Esophagus squamous epithelium (tissue), 5 donors: ENCODE measurements at places on chromosomes 2 and 18.
A peak's percentile ranks its signal among the peaks of the same experiment; 100 is the strongest.

DNA sequence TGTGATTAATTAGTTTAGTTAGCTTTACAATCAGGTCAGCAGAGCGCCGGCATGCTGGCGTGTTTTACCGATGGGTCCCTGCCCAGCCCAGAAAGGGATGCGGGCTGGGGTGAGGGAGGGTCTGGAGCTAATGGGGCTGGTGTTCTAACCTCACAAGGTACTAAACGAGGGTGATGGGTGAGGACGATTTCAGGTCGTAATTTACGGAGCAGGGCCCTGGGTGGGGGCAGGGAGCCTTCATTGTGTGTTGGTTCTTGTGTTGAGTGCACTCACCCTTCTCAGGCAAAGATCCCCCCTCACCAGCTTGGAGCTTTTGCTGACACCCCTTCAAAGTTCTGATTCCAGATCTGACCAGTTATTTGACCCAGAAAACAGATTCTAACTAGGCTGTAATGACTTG lies 39.5 kb downstream of the PTGR3 start:
- DNase-seq: no peak

GRCh38 chr18:59822612-59823550 lies 76.9 kb upstream of the PMAIP1 start:
- no peak for DNase-seq

DNA sequence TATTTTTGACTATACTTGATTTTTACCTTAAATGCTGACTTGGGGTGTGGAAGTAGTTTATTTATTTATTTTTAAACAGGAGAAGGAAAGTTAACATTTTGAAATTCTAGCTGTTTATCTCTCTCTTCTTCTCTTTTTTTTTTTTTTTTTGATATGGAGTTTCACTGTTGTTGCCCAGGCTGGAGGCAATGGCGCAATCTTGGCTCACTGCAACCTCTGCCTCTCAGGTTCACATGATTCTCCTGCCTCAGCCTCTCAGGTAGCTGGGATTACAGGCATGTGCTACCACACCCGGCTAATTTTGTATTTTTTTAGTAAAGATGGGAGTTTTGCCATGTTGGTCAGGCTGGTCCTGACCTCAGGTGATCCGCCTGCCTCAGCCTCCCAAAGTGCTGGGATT lies 11.1 kb downstream of the WDR43 start:
- DNase-seq: no peak

GRCh38 chr2:12057436-12058166 lies 311.2 kb downstream of the LPIN1 start:
- peak; percentile 20 for DNase-seq

- no peak for DNase-seq
These were observed 23.3 kb downstream of the SIX3 start for GRCh38 chr2:44964752-44965236.

DNA sequence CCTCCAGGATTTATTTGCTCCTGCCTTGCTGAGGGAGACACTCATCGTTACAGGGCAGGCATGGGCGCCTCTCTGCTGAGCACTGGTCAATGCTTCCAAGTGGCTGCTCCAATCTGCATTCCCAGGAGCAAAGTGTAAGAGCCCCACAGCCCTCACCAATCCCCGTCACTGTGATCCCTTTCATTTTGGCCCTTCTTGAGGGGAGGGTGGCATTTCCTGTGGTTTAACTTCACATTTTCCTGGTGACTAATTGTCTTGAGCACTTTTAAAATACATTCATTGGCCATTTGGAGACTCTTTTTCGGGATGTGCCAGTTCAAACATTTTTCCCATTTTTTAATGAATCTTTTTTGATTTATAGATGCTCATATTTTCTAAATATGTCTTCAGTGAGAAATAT lies 33.0 kb downstream of the TPO start:
- DNase-seq: no peak

DNA sequence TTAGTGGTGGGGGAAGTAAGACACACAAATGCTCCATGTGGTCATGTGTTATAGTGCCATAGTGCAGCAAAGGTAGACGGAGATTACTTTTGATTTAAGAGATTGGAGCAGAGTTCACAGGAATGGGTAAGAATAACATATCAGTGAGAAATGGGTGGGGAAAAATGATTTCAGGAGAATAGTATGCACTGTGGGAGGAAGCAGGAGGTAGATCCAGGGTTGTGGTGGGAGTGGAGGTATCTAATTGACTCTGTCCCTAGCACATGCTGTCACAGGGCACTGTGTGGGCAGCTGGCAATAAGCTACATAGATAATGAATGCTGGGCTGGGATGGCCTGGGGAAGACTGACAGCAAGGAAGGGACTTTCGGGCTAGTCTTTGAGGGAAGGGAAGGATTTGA lies 65.3 kb downstream of the STAT1 start:
- DNase-seq: no peak

DNA sequence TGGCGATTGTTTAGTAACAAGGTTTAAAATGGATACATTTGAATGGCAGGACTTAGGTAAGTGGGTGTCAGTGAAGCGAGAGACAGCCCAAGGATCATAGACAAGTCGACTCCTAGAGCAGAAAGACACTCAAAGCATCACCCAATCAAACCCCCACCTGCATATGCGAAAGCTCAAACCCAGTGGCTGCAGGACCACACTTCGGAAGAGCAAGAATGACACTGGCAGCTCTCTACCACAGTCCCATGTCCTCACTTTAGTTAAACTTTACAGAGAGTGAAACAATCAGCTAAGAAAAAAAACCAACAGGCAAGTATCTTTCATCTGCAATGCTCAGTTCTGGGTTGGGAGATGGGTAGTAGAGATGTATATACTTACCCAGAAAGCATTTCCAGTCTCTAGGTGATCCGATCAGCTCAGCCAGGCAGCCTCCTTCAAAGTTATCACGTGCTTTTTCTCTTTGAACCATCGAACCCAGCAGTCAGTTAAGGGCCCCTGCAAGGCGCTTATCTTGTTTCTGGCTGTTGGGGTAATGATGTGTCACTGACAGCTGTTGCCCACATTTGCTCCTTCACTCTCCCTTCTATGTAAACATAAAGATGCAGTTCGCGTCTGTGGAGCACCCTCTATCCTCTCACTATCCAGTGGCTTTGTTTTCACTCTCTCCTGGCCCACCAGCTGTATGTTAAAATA lies 357.5 kb upstream of the ID2 start:
- no peak for DNase-seq

DNA sequence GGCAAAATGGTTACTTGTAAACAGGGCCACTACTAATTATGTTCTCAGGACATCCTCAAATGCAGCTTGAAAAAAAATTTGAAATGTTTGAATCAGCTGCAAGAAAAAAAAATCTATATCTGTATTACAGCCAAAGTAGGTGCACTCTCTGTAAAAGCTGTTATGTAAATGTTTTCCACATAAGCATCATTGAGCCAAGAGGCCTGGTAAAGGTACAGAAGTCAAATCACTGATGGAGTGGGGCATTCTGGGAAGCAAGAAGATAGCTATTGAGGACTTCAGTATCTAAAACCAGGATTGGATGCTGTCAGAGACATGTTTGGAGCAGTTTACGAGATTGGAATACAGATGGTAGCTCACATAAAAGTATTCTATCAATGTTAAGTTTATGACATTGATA lies 80.3 kb downstream of the MAPRE2 start:
- DNase-seq: no peak

DNA sequence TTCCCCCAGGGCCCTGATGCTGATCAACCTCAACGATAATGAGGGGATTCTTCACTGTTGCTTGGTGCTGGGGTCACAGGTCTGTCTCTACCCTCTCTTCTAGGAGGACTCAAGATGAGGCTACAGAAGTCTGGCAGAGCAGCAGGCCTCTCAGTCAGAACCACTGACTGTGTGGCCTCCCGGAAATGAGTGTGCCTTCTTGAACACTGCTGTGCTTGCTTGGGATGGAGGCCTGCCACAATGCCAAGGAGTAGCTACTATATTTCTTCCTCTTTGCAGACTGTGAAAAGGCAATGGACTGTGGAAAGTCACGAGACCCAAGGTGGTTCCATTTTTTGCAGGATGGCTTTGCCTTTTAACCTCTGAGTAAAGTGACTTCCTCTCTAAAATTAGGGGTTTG lies 5.8 kb upstream of the HOXD1 start:
- DNase-seq: no peak

- no peak for DNase-seq
These were observed 28.2 kb upstream of the STAT4 start for GRCh38 chr2:191178806-191179514.

GRCh38 chr2:223993634-223994232 lies 36.5 kb downstream of the MRPL44 start:
- DNase-seq: no peak

DNA sequence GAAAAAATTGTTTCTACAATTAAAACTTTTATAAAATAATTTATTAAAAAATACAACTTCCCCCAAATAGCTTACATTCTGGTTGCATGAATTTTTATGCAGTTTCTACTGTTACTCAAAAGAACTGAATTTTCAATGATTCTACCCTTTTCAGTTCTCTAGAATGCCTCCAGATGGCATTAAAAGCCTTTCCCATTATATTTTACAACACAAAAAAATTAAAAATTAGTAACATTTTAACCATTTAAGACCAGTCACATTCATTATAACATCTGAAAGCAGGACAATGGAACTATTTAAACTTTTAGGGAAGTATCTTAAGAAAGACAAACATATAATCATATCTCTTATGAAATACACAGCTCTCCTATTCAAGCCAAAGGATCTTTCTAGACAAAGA lies 236.0 kb upstream of the REV1 start:
- no peak for DNase-seq

- DNase-seq: no peak
These were observed 593.9 kb upstream of the ZNF804A start for GRCh38 chr2:184004289-184004947.

- DNase-seq: no peak
These were observed 149.7 kb downstream of the MREG start for GRCh38 chr2:215863687-215864086.

DNA sequence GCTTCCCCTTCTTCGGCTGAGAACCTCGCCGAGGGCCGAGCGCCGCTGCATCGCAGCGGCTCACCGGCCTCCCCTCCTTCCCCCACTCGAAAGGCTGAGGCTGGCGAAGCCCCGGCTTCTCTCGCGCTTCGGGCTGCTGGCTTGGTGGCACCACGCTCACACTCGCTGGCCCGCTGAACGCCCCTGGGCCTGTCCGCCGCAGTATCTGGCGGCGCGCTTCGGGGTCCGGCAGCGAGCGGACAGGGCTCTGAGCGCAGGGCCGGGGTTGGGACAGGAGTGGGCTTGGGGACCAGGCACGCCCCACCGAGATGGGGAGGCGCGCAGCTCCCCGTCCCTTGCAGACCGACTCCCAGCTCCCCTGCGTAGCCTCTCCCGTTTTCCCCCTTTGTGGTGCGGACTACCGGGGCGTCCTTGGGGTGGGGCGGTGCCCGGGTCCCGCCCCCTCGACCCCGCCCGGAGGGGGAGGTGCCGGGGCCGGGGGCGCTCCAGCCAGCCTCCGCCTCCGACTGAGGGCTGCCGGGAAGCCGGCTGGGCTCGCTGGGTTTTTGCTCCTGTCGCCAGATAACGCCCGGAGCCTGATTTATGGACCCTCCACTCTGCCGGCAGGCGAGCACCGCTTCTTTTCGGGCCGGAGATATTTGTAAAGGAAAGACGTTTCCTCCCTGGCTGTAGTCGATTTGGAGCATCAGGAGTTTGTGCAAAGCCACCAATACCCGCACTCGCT lies 3.8 kb downstream of the GBX2 start:
- no peak for DNase-seq

DNA sequence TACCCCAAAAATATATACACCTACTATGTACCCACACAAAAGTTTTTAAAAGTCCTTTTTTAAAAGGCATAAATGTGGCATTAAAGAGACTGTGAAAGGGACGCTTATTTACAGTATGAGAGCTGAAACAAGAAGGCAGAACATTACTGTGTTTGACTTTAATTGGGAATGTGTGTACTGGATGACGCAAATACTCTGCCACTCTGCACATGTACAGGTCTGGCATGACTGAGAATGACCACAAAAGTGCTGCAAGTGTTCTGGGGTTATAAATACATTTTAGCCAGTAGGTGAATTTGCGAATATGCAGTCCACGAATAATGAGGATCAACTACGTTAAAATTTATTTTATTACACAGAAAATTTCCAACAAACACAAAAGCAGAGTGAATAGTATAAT lies 11.4 kb downstream of the DARS1 start:
- DNase-seq: no peak

- no peak for DNase-seq
These were observed 11.3 kb upstream of the EXOC6B start for GRCh38 chr2:72837171-72837570.

DNA sequence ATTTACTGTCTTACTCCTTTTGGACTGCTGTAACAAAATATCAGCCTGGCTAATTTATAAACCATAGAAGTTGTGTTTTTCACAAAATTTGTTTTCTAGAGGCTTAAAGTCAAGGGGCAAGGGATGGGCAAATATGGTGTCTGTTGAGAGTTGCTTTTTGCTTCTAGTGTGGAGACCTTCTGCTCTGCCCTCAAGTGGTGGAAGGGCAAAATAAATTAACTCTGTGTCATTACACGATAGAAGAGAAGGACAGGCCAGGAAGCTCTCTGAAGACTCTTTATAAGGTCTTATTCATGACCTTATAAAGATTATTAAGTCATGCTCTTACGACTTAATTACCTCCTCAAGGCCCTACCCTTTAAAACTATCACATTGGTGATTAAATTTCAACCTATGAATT lies 181.2 kb upstream of the LRATD1 start:
- DNase-seq: no peak

DNA sequence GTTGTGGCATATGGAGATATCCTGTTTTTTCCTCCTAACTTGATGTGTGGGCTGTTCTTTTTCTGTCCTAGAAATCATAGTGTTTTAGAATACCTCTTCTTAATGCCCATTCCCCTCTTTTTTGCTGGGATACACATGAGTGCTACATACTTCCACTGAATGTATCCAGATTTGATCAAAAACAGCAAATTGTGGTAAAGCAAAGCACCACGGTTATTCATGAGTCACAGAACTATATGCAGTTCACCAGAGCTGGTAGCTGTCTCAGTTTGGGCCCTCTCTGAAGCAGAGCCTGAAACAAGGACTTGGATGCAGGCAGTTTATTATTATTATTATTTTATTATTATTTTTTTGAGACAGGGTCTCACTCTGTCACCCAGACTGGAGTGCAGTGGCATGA lies 69.9 kb upstream of the CTLA4 start:
- DNase-seq: no peak

GRCh38 chr2:179424571-179424970 lies 159.9 kb upstream of the SESTD1 start:
- DNase-seq: no peak

- no peak for DNase-seq
These were observed 22.5 kb upstream of the MTA3 start for GRCh38 chr2:42545841-42546390.

- no peak for DNase-seq
These were observed 718.8 kb downstream of the DPP10 start for GRCh38 chr2:115161081-115161770.

- no peak for DNase-seq
These were observed 126.1 kb upstream of the LTBP1 start for GRCh38 chr2:32820701-32821100.
